ENCODE measurements at places on chromosomes 16 and 17.

DNA sequence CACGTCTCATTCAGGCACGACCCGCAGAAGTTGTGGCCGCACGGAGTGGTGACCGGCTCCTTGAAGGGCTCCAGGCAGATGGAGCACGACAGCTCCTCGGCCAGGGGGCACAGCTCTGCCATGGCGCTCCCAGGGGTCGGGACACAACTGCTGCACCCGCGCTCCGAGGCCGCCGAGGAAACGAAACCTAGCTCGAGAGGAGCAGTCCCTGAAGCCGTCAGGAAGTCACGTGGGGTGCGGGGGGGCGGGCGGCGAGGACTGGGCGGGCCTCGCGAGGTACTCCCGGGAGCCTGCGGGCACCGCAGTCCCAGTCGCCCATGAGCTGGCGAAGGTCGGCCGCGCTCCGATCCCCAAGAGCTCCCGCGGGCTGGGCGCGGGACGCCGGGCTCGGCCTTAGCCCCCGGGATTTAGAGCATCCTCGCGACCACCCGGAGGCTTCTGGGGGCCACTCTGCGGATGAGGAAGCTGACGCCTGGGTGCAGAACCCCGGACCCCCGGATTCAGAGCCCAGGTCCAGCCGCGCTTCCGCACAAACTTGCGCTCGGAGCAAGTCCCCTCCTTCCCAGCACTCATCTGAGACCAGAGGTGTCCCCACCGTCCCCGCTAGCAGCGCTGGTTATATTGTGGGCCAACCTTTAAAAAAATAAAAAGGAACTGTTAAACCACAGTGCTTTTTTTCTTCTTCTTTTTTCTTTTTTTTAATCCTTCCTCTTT, at the start of gene TRIM25:
TSS of gene TRIM25 (minus strand) at position 183 of the 714 bp plus-strand sequence. CDS start at position 122, 61 bp downstream.
- peak; percentile 88 for DNase-seq

GRCh38 chr16:57502048-57502775, 15.9 kb upstream of the DOK4 start:
- DNase-seq = no peak

DNA sequence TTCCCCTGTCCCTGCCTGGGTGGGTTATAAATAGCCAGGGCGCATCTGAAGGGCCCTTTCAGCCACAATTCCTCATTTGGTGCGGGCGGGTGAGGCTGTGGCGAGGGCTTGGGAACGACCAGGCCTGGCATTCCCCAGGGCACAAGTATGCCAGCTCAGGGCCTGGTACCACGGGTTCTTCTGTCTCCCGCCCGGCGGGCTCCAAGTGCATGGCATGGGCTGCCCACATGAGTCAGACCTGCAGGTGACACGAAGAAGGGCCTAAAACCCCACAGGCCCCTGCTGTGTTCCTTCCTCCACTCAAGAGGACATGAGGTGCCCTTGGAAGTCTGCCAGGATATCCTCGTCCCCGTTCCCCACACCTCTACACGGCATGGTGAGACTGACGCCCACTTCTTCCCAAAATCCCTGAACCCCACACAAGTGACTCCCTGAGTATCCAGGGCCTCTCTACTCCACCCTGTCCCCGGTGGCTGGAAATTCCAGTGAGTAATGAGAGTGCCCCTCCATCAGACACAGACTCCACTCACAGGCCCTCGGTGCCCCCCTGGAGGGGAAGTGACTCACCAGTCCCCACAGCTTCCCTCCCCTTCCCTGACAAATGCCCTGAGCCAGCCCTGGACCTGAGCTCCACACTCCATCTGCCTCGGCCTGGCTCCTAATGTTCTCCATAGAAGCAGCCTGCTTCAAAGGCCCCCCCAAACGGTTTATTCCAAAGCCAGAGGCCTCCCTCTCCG, 68.8 kb downstream of the ABR start:
- DNase-seq = no peak

DNA sequence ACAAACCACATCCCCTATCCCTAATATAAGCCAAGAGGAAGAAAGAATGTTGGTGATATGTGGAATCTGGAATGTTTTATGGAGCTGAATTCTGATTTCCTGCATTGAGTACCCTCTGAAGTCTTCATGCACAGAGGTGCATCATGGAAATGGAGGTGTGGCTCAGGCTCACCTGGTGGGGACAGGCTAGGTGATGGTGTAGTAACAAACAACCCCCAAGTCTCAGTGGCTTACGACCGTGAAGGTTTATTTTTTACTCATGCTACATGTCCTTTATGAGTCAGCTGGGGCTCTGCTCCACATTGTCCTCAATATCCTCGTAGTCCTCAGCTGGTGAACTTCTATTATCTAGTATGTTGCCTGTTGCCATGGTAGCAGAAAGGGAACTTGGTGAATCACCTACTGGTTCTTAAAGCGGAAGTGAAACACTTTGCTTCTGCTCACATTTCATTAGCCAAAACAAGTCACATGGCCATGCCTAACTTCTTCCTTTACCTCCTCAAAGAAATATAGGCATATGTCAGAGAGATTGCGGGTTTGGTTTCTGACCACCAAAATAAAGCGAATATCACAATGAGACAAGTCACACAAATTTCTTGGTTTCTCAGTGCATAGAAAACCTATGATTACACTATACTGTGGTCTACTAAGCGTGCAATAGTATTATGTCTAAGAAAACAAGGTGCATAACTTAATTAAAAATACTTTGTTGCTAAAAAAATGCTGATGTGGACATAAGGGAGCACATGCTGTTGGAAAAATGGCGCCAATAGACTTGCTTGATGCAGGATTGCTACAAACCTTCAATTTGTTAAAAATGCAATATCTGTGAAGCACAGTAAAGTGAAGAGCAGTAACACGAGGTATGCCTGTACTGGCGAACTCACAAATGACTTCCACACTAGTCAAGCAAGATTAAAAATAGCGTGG, at the start of gene PMFBP1:
TSS of gene PMFBP1 (minus strand) at position 51 of the 930 bp plus-strand sequence. CDS start 947 bp downstream, outside the sequence.
- no peak for DNase-seq

DNA sequence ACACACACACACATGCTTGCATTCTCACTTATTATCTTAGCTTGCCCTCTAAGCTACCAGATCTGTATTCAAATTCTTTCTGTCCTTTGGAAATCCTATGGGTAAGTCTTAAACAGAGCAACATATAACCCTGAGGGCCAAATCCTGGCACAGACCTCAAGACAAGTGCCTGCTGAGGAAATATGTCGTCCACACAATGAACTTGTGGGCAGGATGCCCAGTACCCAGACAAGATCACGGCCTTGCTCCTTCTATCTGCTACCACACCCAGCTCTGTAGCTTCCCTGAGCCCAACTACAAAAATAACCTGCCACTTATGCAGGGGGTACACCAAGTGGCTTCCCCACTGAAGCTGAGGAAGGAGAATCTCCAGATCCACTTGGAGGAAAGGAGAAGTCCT, 37.3 kb upstream of the FA2H start:
- no peak for DNase-seq

- DNase-seq = no peak
Observed at GRCh38 chr16:78137782-78138616, 38.5 kb downstream of the WWOX start.

GRCh38 chr17:77288115-77288619, 147.4 kb downstream of the SEC14L1 start:
- DNase-seq = no peak

DNA sequence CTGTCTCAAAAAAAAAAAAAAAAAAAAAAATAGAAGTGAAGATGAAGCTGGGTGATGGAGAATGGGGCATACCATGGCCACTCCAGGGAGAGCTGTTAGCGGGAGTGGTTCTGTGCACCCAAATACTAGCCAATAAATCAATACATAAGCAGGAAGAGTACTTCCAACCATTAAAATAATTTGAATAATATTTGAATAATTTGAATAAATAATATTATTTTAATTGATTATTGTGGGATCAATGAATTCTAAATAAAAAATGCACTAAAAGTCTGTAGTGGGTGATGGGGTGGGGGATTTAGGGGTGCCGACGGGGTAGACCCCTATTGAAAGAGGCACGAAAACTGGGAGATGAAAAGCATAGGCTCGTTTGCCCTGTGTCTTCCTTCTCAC, 41.4 kb upstream of the CMIP start:
- DNase-seq = no peak

GRCh38 chr16:58195344-58195743, 2.6 kb downstream of the CSNK2A2 start:
- DNase-seq = no peak

GRCh38 chr17:31875081-31875480, 16.0 kb upstream of the COPRS start:
- no peak for DNase-seq

DNA sequence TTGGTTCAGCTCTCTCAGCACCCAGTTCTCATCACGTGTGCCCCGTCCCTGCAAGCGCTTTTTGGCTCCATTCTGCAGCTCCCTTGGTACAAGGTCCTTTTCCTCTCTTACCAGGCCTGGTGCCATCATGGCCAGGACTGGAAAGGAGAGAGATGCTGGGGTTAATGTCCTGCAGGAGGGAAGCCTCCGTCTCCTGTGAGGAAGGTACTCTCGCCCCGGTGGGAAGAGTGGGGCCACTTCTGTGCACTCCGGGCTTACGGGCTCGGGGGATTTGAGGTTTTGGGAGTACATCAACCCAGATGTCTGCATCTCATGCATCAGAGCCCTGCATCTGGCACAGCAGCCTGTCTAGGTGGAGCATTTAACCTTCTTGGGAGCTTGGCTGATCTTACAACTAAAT, 10.1 kb downstream of the CTRB2 start:
- no peak for DNase-seq

DNA sequence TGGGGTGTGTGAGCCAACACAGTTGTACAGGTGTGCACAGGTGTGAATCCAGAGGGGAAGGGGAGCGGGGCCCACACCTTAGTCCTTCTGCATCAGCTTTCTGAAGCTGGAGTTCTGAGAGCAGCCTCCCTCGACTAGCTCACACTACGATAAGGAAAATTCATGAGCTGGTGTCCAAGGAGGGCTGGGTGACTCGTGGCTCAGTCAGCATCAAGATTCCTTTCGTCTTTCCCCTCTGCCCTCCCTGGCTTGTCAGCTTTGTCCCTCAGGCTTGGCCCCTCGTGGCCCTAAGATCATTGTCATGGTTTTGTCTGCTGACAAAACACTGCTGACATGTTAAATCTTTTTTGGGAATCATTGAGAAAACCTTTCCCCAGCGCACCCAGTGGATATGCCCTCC, 47.5 kb downstream of the OR1D5 start:
- no peak for DNase-seq

- no peak for DNase-seq
Observed at GRCh38 chr16:66502020-66502913, 47.7 kb downstream of the TK2 start.

DNA sequence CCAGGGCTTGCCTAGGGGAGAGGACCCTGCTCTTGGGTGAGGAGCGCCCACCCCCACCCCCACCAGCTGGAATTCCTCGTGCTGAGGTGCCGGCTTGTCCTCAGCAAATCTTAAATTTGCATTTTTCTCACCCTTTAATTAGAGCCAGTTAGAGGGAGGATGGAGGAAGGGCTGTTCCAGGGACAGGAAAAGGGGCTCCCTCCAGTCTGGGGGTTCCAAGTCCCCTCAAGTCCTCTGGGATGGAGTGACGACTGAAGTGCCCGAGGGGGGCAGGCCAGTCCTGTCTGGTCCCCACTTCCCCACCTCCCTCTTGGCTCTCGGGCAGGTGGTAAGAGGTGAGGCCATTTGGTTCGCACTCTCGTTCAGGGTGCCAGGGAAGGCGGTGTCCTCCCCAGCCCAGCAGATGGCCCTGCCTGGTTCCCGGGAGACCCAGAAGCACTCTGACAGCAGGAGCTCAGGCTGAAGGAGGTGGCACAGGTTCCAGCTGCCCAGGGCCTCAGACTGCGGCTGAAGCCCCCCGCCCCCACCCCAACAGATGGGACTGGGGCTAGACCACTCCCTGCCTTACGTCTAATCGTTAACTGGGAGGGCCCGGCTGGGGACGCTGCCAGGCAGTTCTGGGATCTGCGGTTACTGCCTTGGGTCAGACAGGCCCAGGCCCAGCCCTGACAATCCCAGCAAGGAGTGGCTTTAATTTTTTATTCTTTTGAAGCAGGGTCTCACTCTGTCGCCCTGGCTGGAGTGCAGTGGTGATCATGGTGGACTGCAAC, 2.2 kb downstream of the RAB26 start:
- DNase-seq = peak; percentile 44

DNA sequence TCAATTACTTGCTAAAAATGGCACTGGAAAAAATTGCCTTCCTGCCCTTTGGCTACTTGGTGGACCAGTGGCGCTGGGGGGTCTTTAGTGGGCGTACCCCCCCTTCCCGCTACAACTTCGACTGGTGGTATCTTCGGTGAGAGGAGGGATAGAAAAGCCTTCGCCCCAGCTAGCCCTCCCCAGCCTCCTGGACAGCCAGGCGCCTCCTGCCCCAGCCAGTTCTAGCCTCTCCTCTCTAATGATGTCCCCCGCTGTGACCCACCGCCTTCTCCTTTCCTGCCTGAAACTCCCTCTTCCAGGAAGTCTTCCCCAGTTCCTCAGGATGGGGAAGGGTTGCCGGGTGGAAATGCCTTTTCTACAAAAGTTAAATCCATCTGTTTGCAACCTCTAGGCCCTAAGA, 6.2 kb downstream of the ACE start:
- no peak for DNase-seq

GRCh38 chr17:59372138-59372751, 40.8 kb downstream of the YPEL2 start:
- DNase-seq = no peak

- DNase-seq = no peak
Observed at GRCh38 chr17:68954146-68954896, 871 bp downstream of the ABCA8 start.

DNA sequence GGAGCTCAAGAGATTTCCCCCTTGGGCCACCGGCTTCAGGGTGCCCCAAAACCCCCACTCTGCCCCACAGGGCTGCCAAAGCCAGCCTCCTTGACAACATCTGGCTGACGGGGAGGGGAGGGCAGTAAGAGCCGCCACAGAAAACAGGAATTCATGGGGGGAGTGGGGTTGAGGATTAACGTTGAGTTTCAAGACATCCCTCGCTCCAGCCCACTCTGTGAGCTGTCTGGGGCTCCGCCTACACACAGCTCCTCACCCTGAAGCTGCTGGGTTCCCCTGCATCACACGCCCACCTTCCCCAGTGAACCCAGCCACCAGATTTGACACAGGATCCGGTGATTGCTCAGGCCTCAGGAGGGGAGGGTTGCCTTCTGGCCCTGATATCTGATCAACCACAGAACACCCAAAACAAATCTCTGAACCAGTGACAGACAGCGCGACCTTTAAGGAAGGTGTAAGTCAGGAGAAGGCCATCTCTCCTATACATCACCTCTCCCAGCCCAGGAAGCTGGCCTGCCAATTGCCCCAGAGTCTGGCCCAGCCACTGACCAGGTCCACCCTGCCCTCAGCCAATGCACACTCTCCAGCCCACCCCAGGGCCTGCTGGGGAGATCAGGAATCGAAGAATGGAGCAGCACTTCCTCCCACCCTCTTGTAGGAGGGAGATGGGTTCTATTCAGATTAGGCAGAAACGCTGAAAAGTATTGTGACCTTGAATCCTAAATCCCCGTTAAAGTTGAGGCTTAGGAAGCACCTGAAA, 132.1 kb downstream of the CLEC16A start:
- DNase-seq = peak; percentile 24

DNA sequence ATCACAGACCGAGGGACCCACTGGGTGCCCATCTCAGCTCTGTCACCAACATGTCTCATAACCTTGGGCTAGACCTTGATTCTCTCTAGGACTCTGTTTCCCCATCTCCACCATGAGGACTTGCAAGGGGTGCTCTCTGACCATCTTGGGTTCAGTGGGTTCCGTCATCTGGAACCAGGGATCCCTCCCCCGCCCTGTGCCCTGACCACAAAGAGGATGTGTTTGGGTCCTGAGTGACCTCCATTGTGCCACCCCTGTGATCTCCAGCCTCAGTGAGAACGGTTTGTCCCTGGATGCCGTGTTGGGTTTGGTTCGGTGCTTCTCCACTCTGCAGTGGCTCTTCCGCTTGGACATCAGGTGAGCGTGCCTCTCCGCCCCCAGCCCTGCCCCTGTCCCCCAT, 49.1 kb upstream of the CPNE2 start:
- DNase-seq = no peak

- peak; percentile 62 for DNase-seq
Observed at GRCh38 chr16:12976936-12977335, 75.5 kb downstream of the SHISA9 start.

Data from neural progenitor cell (in vitro differentiated cells).